ENCODE measurements at places on chromosomes 12 and 14. TPM values are rescaled to one million over a fixed set of nuclear protein-coding genes. Genes with fewer than 3 reads are reported as not detected.

GRCh38 chr14:101948666-101949216, 15.6 kb upstream of the DYNC1H1 start:
- H3K4me3 ChIP-seq: peak overlapping the region; percentile 90
- H3K27ac ChIP-seq: peak overlapping the region; percentile 58
- DNase-seq: peak; percentile 12
- H3K27me3 ChIP-seq: peaks cover 31% of the 10 kb centered on the region

SIX1 gene
- total RNA-seq: 0.78 TPM

STXBP6 gene
- total RNA-seq: 23.8 TPM

- H3K27ac ChIP-seq: no peak overlapping the region
- no peaks in the 10 kb centered on the region for H3K36me3 ChIP-seq
- peaks cover 8% of the 10 kb centered on the region for H3K4me1 ChIP-seq
Observed at GRCh38 chr12:90631591-90632212, 323.3 kb downstream of the CCER1 start.

DNA sequence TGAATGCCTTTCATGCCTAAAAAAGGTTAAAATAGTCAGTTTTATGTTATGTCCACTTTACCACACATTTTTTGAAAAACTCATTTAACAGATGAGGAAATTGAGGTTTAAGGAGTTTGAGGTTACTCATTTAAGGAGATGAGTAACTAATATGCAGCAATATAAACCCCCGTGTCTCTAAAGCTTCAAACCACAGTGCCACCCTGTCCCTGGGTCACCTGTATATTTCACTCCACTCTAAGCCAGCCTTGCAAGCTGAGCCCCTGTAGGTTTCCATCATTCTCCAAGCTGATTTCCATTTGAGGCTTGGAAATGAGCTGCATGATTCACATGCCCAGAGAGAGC, 64.4 kb downstream of the NUAK1 start:
- H3K36me3 ChIP-seq: peaks cover 13% of the 10 kb centered on the region
- no peak overlapping the region for H3K27ac ChIP-seq
- H3K4me3 ChIP-seq: no peak overlapping the region
- H3K27me3 ChIP-seq: no peaks in the 10 kb centered on the region

DNA sequence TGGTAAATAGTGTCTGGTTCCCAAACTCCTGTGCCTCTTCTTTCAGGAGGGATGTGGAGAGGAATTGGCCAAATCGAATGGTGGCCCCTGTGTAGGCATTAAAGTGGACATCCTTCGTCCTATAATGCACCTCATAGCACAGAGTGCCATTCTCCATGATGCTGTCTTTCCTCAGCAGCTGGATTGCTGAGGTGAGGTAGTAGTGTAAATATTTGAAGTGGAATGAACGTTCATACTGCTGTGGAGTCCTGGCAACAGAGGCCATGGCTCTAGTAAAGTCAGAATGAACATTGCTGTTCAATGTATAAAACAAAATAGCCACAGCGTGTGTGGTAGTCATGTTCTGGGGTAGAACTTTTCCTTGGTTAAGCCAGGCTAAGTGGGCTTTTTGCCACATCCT, 2.7 kb downstream of the ART4 start:
- H3K36me3 ChIP-seq: no peaks in the 10 kb centered on the region
- no peaks in the 10 kb centered on the region for H3K27me3 ChIP-seq
- H3K27ac ChIP-seq: no peak overlapping the region
- DNase-seq: no peak
- no peak overlapping the region for H3K4me3 ChIP-seq

GRCh38 chr12:131494216-131494615, 216.7 kb upstream of the SFSWAP start:
- no peak overlapping the region for H3K27ac ChIP-seq
- H3K4me3 ChIP-seq: no peak overlapping the region
- H3K27me3 ChIP-seq: no peaks in the 10 kb centered on the region
- DNase-seq: no peak

- no peaks in the 10 kb centered on the region for H3K36me3 ChIP-seq
- no peaks in the 10 kb centered on the region for H3K4me1 ChIP-seq
- no peak for DNase-seq
- no peak overlapping the region for H3K27ac ChIP-seq
Observed at GRCh38 chr12:113659416-113659815, 187.7 kb upstream of the LHX5 start.

Data from GM23338 (cell line).